ENCODE measurements at places on chromosomes 3 and 15.

GRCh38 chr3:54347060-54347459 lies 224.7 kb downstream of the CACNA2D3 start:
- DNase-seq, result no peak

- DNase-seq, result peak; percentile 12
Measured at GRCh38 chr3:22012471-22012870, 261.5 kb upstream of the ZNF385D start.

DNA sequence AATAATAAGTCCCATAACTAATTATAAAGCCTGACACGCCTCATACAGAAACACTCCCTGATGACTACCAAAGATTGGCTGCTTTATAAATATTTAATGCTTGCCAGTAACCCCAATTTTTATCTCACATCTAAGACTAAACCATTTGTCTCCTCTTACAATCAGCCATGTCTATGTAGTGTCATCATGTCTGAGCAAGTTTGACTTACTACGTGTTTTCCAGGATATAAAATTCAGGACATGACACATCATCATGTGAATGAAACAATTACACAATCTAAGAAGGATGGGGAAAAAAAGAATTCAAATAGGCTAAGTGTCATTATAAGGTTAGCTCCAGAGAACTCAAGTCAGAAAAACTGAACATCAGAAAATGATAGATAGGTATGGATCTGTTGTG lies 208.7 kb downstream of the MECOM start:
- peak; percentile 4 for DNase-seq

DNA sequence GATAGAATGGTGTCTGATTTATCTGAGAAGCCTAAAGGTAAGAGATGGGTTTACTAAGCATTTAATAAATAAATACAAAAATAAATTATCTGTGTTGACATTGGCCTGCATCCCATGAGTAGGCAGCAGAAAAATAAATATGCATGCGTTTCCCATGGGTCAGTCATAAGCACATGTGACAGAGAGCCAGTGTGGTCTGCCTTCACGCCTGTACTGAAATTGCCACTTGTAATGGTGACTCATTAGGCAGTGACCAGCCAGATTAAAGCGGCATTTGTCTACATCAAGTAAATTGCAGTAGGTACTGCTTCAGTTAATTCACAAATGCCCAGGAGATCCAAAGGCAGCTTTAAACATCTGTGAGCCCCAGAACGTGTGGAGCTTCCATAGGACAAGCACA lies 399.6 kb downstream of the NAALADL2 start:
- no peak for DNase-seq

- no peak for DNase-seq
Measured at GRCh38 chr15:84970843-84971242, 10.8 kb upstream of the PDE8A start.

All from fibroblast of skin of scalp (primary cell).